NB4 (cell line): ENCODE measurements at places on chromosomes 11 and 22.

DNA sequence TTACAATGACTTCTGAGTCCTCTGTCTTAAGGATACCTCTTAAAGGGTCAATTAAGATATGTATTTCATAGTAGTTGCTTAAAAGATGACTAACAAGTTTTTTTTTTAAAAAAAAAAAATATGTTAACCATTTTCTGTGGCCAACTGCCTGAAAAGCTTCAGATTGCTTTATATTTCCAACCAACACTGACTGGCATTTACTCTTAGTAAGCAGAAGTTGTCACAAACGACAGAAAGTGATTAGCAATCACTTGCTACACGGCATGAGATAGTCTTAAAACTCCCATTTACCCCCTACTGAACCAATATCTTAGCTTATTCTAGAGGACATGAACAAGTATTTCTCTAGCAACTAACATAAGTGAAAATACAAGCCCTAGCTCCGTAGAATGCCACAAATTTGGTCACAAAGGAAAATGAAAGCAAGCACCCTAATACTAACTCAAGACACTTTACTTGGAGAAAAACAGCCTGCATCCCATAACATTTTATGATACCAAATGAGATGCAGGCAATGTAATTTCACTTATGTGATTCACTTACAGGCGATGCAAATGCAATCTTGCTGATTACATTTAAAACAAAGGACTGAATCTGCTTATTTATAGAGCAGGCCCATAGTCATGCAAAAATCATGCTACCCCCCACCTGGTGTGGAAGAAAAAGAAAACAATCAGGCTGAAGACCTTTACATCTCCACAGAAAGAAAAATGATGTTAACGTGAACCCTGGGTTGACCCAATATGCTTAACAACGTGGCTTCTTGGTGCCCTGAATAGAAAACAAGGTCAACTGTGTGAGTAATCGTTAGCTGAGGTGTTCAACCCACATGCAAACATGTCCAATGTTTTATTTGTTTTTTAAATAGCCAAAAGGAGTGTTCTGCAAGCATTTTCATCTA is 25.7 kb downstream of the MPPED2 start:
- DNase-seq: no peak

- DNase-seq: no peak
Measured at GRCh38 chr11:76714493-76714892, 43.9 kb upstream of the LRRC32 start.

DNA sequence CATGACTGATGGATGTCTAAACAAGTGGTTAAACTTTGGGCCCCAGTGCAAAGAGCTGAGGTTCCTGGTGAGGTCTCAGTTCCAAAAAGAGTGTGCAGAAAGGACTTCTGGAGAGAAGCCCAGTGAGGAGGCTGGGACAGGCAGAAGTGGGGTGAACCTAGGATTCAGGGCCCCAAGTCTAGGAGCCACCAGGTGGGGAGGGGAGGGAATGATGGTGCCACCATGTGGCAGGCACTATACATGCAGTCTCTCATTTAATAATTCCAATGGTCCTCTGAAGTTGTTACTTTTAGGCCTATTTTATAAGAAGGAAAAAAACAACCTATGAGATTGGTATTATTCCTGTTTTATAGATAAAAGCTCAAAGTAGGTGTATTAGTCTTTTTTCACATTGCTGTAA is 102.0 kb downstream of the INSC start:
- peak; percentile 2 for DNase-seq

DNA sequence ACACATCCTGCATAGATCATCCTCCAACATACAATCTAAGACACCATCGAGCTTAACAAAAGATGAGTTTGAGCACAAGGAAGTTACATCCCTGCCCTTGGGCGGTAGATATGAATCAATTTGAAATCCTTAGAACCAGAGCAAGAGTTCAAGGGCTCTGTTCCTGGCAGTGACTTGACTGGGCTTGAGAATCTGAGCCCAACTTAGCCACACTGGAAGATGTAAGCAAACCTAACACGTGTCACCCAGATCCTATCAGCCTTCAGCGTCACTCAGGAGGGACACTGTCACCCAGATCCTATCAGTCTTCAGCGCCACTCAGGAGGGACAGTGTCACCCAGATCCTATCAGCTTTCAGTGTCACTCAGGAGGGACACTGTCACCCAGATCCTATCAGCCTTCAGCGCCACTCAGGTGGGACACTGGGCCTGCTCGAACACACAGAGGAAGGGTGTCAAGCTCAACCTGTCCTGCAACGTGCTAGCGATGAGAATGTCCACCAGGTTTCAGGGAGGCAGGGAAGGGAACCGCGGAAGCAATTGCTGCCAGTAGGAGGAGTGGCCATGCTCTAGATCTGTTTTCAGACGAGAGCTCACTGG is 32.8 kb upstream of the CTSD start:
- no peak for DNase-seq

GRCh38 chr11:8257003-8257664 is 6.5 kb downstream of the LMO1 start:
- no peak for DNase-seq

GRCh38 chr11:127925475-127925874 is 661.9 kb downstream of the ETS1 start:
- no peak for DNase-seq

DNA sequence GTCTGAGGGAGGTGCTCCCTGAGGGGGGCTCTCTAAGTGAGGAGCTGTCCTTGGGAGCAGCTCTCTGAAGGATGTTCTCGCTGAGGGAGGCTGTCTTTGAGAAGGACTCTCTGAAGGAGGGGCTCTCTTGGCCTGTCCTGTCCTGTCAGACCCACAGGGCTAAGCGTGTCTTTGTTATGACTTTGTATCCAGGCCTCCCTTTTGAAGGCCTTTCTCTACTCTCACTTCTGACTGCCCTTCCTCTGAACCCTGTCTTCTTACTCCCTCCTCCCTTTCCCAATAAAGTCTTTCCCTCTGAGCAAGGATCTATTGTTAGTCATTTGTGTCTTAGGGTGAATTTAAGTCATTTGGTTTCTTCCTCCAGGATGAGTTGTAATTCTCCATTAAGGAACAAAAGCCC is 330.1 kb upstream of the PLET1 start:
- DNase-seq: no peak

DNA sequence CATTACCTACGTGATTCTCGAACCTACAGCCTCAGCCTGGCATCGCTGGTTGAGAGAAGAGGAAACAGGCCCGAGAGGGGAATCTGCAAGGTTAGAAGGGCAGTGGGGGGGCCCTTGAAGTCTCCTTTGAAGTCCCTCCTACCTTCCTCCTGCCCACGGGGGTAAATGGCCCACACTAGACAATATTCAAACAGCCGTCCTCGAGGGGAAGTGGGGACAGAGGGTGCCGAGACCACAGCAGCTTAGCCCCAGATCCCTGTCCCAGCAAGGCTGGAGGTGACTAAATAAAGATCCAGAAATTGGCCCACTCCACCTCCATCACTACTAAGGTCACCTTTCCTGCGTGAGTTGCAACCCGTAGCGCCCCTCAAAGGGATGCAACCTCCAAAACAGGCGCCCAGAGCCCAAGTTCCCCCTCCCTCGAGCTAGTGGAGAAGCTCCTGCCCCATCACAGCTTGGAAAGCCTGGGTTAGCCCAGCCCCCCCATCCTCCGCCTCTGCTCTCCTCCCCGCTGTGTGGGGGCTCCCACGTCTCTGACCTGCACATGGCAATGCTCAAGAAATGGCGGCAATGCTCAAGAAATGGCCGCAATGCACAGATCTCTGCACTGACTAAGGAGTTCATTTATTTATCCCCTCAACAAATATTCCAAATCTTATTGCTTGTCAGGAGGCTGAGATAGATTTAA is 788 bp upstream of the RASL10A start:
- no peak for DNase-seq

DNA sequence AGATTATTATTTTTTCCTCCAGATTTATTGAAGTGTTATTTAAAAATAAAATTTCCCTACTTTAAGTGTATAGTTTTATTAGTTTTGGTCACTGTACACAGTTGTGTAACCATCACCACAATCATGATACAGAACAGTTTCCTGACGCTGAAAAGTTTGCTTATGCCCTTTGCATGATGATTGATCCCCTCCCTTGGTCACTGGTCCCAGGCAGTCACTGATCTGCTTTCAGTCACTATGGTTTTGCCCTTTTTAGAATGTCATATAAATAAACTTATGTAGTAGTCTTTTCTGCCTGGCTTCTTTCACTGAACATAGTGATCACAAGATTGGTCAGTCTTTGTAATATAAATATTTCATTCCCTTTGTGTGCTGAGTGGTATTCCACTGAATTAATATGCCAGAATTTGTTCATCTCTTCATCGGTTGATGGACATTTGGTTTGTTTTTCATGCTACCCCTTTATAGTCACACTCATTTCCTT is 140.6 kb downstream of the SWAP70 start:
- no peak for DNase-seq

DNA sequence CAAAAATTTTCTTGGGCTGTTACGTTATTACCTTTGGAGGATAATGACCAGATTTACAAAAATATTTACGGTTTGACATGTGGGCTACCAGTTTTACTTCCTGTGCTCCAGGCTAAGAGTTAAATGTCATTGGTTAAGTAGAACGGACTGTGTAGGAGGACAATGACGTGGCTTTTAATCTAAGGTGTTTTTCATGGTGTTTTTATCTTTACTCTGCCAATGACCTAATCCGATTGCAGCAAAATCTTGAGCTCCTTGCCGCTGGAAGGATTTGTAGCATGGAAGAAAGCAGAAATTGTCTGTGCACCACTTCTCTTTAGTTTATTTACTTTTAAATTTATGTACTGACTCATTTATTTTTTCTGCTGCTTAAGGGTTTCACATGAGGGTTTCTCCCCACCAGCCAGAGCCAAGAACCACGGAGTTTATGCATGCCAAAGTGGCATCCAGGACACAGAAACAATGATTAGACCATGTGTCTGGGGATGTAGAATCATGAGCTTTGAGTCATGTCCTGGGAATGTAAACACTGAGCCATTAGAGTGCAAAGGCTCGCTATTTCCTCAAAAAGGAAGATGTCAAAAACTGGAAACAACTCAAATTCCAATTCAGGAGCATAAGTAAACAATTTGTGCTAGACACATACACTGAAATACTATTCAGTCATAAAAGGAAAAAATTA is 1.9 kb upstream of the CARD16 start:
- DNase-seq: no peak

GRCh38 chr11:58616594-58616993 is 5.9 kb upstream of the CNTF start:
- no peak for DNase-seq

- DNase-seq: peak; percentile 9
Measured at GRCh38 chr11:27052668-27053067, 12.1 kb downstream of the BBOX1 start.

GRCh38 chr11:22666688-22667439 is 453 bp downstream of the GAS2 start:
- DNase-seq: no peak

DNA sequence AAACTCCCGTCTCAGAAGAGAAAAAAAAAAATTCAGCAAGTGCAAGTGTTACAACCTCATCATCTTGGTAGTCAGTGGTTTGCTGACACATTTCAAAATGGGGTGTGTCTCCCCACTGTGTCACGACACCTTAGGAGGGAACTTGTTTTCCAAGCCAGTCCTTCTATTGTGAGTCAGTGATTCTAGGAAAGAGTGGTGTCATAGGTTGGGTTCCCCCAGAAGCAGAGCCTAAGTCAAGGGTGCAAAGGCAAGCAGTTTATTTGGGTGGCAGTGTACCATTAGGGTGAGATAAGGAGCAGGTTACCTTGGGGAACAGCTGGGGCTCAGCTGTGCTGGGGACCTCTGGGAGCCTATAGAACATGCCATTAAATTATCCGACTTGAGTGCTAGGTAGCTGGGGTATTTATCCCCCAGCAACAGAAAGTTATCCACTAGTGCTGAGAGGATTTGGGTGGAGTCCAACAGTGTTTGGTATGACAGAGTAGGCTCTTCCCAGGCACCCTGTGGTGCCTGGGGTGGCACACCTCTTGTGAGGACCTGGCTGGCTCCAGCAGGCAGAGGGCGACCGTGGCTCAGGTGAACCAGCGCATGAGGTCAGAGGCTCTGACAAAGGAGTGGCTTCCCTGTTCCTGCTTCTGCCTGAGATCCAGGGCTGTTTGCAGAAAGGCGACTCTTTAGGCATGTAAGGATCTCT is 41.7 kb downstream of the KIAA1671 start:
- DNase-seq: no peak
